ENCODE measurements at places on chromosomes 7 and 10.

DNA sequence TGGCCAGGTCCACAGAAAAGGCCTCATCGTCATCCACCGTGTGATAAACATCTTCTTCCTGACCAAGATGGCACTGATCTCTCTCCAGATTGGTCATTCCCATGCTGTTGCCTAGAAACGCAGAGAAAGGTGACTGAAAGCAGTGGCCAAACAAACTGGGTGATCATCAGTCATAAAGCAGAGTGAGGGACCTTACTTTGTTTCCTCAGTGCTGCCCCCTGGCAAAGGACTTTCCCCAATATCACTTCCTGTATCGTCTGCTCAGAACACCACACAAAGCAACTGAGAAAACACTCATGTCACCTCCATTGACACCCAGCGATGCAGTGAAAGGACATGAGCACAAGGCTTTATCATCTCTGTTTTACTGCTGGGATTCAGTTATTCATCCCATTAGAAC lies 40.0 kb upstream of the TM9SF3 start:
- no peak for DNase-seq

DNA sequence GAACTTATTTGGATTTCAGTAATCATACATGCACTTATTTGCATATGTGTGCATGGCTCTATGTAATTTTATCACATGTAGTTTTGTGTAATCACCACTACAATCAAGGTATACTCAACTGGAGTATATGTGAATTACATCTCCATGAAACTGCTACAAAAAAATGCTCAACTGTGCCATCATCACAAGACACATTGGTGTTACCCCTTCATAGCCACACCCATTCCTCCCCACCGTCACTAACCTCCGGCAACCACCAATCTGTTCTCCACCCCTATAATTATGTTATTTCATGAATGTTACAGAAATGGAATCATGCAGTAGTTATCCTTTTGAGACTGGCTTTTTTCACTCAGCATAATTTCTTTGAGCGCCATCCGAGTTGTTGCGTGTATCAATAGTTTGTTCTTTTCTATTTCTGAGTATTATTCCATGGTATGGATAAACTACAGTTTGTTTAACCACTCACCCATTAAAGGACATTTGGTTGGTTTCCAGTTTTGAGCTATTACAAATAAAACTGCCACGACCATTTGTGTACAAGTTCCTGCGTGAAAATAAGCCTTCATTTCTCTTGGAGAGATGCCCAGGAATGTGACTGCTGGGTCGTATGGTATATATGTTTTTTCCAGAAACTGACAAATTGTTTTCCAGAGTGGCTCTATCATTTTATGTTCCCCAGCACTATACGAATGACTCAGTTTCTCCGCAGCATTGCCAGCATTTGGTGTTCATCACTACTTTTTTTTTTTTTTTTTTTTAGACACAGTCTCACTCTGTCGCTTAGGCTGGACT lies 11.3 kb upstream of the SMO start:
- DNase-seq = peak; percentile 14

DNA sequence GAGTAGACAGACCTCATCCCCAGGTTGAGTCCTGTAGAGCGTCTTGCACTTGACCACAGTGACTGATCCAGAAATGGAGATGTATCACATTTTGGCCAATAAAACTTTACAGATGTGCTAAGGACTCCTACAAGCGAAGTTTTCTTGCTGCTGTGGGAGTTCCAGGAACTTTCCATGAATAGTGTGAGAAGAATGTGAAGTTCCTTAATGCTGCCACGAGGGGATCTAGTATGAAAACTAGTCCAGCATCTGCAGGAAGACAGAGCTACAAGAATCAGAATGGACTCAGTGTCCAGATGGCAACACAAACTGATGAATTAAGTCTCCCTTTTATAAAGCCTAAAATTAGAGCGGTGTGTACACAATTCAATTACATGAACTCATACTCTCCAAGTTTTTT lies 14.8 kb upstream of the LSM8 start:
- no peak for DNase-seq

GRCh38 chr7:66859794-66860645 lies 61.0 kb upstream of the TMEM248 start:
- no peak for DNase-seq

- DNase-seq = peak; percentile 28
These were observed 48.4 kb downstream of the TES start for GRCh38 chr7:116258734-116259133.

DNA sequence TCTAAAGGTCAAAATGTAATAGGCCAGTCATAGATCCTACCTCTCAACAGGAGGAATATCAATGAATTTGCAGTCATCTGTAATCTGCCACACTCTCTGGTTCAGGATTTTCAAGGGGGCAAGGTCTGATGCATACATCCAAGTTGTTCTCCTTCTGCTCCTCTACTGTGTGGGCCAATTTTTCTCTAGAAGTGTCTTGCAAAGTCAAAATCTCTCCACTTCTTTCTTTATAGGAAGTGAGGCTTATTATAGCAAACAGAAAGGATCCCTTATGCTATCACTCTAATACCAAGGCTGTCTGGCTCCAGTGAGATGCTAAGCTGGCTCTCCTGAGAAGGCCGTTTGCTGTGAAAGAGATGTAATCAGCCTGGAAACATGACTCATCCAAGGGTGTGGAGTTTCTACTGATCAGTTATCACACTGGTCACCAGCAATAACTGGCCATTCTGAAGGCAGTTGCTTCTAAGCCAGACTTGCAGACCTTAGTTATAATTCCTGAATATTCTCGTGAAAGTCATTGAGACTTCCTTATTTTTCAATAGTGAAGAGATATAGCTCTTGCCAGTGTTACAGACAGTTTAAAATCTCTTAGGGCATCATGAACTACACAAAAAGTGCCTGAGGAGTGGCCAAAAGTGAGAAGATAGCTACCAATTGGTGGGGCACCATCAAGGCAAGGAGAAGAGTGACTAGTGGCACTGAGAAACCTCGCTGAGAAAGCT lies 43.2 kb upstream of the LRGUK start:
- DNase-seq = no peak

GRCh38 chr7:155345490-155345889 lies 47.8 kb downstream of the INSIG1 start:
- no peak for DNase-seq

GRCh38 chr10:44369854-44370253 lies 15.0 kb downstream of the CXCL12 start:
- no peak for DNase-seq

DNA sequence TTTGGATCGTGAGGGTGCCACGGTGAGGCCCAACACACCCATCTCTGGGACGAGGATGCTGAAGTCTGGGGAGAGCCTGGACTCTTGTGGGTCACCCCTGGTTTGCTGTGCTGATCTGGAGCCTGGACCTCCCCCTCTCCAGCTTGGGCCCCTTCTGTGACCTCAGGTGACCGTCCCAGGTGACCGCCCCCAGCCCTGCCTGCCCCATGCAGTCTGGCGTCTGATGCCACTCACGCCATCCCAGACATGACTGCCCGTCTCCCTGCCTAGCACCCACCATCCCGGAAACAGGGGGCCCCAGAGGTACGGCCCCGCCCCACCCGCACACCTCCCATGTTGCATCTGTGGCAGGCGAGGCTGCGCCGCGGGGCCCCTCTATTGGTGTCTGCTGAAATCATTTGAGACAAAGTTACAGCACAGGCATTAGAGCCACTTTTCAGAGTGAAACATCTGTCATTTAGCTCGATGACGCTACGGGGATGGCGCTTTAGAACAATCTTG lies 21.1 kb downstream of the UNCX start:
- DNase-seq = no peak

DNA sequence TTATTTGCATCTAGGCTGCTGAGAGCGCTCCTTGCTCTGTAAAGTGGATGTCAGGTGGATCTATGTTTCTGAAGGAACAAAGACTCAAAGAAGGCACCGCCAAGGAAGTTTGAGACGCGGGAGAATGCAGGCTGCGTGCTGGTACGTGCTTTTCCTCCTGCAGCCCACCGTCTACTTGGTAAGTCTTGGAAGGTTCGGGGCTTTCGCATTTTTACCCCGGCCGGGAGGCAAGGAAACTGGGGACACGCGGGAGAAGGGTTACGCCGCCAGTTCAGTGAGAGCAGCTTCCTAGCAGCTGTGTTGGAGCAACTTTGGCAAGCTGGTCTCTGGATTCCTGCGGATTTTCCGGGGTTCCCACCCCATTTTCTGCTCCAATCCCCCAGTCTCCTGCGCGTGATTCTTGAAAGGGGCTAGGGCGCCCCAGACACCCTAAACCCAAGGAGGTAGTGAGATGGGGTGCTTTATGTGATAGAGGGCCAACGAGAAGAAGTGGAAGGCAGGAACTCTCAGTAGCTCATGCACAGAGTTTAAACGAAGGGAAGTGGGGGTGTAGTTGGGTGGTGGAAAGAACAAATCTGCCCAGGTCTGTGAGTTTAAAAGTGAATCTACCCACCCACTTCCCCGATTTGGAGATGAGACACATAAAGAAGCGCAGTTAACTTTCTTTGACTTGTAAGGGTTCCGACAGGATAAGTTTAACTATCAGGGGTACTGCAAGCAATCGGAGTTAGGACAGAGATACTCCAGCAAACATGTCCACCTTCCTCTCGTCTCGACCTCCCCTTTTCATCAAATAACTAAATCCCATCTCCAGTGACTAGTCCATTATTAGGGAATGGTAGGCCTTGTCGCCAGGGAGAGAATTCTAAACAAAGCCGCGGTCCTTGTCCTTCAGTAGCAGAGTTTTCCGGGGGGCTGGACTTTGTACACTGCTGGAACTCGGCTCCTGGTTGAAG lies 2.5 kb downstream of the NXPH1 start:
- DNase-seq = no peak

DNA sequence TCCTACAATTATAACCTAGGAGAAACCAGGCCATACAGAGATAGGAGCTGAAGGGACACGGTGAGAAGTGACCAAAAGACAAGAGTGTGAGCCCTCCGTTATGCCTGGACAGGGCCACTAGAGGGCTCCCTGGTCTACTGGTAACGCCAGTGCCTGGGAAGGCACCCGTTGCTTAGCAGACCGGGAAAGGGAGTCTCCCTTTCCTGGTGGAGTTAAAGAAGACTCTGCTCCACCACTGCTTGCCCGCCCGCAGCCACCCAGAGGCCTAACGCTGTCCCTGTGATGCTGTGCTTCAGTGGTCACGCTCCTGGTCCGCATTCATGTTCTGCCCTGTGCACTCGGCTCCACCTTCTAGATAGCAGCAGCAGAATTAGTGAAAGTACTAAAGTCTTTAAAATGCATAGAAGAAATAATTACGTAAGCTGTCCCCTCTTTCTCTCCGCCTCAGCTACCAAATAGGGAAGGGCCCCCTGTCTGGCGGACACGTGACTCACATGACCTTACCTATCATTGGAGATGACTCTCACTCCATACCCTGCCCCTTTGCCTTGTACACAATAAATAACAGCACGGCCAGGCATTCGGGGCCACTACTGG lies 34.8 kb downstream of the GRID2IP start:
- peak; percentile 82 for DNase-seq

GRCh38 chr10:120493411-120494312 lies 36.6 kb downstream of the PLPP4 start:
- no peak for DNase-seq

DNA sequence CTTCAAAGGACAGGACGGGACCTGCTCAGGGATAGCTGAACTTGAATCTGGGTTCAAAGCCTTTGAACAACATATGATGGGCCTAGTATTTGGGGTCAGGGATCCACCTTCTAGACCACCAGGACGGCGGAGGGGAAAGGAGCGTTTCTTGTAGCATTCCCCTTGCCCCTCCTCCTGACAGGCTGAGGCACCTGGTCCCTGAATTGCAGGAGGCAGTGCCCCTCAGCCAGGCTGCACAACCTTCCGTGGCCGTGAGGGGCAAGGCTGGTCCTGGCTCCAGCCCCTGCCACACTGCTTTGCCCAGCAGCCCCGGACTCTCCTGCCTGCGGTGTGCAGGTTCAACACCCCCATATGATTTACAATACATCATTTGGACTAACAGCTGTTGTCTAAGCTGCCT lies 58.1 kb downstream of the INSIG1 start:
- DNase-seq = no peak

GRCh38 chr10:92184977-92185376 lies 105.9 kb downstream of the CPEB3 start:
- no peak for DNase-seq

DNA sequence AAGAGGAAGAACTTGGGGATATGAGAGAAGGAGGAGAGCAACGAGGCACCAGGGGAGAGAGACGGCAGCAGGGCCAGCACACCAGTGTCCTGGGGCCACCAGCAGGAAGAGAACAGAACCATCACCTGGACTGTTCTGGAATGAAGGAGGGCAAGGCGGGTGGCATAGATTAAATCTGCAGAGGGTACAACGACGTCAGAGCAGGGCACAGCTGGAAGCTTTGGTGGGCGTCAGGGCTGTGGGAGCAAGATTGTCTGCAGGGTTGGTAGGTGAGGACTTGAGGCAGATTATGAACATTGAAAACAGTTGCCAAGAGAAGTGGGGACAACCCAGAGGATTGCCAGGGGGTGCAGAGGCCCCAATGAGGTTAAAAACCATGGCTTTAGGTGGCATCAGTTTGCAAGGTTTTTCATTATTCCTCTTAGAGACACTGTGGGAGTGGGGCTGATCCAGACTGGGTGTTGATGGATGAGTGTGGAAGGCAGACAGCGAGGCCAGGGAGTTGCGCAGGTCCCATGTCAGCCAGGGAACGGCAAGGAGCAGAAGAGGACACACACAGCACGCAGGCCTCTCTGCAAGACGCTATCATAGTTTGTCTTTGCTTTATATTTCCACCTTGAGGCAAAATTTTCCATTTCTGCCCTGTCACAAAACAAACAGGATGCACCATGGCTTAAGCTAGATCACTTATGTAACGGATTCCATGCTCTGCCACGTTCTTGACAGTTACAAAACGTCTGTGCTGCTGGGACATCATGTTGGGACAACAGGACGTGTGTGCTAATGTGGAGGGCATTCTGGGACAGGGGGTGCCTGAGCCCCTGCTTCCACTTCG lies 52.5 kb upstream of the LEP start:
- DNase-seq = no peak

GRCh38 chr10:114477285-114477684 lies 73.0 kb upstream of the AFAP1L2 start:
- DNase-seq = no peak

GRCh38 chr7:16695621-16696237 lies 49.7 kb downstream of the BZW2 start:
- DNase-seq = peak; percentile 62

- DNase-seq = no peak
These were observed 5.7 kb downstream of the DLX5 start for GRCh38 chr7:97018791-97019531.

- no peak for DNase-seq
These were observed 61.4 kb upstream of the NAMPT start for GRCh38 chr7:106346167-106346677.

GRCh38 chr10:27701938-27702537 lies 43.6 kb downstream of the MKX start:
- no peak for DNase-seq

- no peak for DNase-seq
These were observed 22.7 kb downstream of the MRC1 start for GRCh38 chr10:17831896-17832295.

GRCh38 chr7:69849268-69849667 lies 251.0 kb downstream of the AUTS2 start:
- DNase-seq = no peak

- DNase-seq = no peak
These were observed 28.5 kb downstream of the CUX1 start for GRCh38 chr7:101845974-101846373.

GRCh38 chr10:11602358-11602757 lies 9.1 kb downstream of the USP6NL start:
- no peak for DNase-seq

GRCh38 chr10:14126697-14127440 lies 203.9 kb downstream of the FRMD4A start:
- DNase-seq = no peak

All from NCI-H1694 treated with DMSO at 0.1 percent for 48 hours (cell line).